ENCODE measurements at places on chromosomes 7 and 10. TPM values are rescaled to one million over a fixed set of nuclear protein-coding genes. Genes with fewer than 3 reads are reported as not detected.

DNA sequence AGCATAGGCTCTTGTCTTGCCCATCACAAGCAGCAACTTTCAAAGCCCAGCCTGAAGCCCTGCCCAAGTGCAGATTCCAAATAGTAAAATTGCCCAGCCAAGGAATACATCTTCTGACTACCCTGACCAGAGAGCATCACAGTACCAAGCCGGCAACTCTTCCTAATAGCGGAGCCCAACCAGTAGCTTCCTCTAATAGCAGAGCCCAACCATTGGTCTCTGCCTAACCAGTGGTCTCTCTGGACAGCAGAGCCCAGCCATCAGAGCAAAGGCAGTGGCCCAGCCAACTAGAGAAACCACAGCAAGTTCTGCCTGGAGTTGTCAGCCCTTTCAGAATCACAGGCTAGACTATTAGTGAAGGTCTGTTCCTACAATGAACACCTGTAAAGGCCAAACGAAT, 285.6 kb downstream of the HGF start:
- no peaks in the 10 kb centered on the region for H3K27me3 ChIP-seq
- DNase-seq, result no peak
- H3K4me3 ChIP-seq, result no peak overlapping the region
- H3K36me3 ChIP-seq, result no peaks in the 10 kb centered on the region
- no peak overlapping the region for H3K27ac ChIP-seq

GRCh38 chr7:153322991-153323390, 563.4 kb downstream of the ACTR3B start:
- no peak for DNase-seq
- H3K4me1 ChIP-seq, result no peaks in the 10 kb centered on the region
- no peak overlapping the region for H3K4me3 ChIP-seq

DNA sequence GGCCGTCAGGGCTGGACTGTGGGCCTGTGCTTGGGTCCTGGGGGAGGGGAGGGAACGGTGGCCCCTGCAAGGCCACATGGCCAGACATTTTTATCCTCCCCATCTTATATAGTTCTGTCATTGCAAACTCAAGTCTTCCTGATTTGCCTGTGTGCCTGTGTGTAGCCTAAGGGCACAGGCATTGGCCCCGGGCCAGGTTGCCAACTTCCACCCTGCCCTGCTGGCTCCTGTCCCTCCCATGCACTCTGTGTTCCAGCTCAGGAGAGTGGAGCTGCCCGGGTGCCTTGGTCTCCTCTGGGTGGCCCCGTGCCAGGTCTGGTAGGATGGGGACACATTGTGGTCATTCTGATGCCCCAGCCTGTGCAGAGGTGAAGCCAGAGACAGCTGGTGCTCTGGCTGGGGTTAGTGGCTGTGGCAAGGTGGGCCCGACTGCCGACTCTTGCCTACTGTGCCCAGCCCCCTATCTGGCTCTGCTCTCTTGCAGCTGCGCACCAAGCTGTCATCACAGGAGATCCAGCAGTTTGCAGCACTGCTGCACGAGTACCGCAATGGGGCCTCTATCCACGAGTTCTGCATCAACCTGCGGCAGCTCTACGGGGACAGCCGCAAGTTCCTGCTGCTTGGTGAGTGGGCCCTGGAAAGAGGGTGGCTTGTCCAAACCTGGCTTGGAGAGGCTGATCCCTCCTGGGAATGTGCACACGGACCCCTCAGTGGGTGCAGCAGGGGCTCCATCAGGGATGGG, 14.8 kb downstream of the NACAD start:
- no peak for DNase-seq
- H3K4me3 ChIP-seq, result no peak overlapping the region
- no peaks in the 10 kb centered on the region for H3K27me3 ChIP-seq
- peaks cover 83% of the 10 kb centered on the region for H3K36me3 ChIP-seq
- H3K27ac ChIP-seq, result no peak overlapping the region

GRCh38 chr7:142379201-142379885, 121.5 kb upstream of the PRSS58 start:
- no peak overlapping the region for H3K4me3 ChIP-seq
- no peak overlapping the region for H3K27ac ChIP-seq
- DNase-seq, result no peak
- H3K36me3 ChIP-seq, result no peaks in the 10 kb centered on the region

- DNase-seq, result no peak
- H3K4me3 ChIP-seq, result no peak overlapping the region
- no peaks in the 10 kb centered on the region for H3K27me3 ChIP-seq
Observed at GRCh38 chr7:81402227-81402626, 367.6 kb downstream of the HGF start.

- DNase-seq, result no peak
- no peaks in the 10 kb centered on the region for H3K36me3 ChIP-seq
- peak overlapping the region; percentile 36 for H3K27ac ChIP-seq
- no peaks in the 10 kb centered on the region for H3K4me1 ChIP-seq
- H3K4me3 ChIP-seq, result no peak overlapping the region
Observed at GRCh38 chr10:92200564-92200963, 90.3 kb downstream of the CPEB3 start.

DNA sequence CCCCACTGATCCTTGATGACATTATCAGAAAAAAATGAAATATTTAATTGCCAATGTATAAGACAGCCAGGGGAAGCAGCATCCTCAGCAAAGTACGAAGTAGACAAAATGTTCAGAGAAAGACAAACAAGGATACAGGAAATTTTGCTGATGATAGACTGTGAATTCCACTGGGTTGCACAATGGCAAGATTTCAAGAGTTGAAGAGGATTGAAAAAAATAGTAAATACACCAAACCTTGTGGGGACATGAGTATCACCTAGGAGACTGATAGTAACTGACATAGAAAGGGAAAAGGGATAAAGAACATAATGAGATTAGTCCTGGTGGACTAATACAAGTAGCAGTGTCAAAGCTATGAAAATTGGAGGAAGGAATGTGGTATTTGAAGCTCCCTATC, 16.5 kb downstream of the CNOT4 start:
- no peak for DNase-seq
- H3K4me3 ChIP-seq, result no peak overlapping the region
- no peak overlapping the region for H3K27ac ChIP-seq
- H3K4me1 ChIP-seq, result no peaks in the 10 kb centered on the region
- no peaks in the 10 kb centered on the region for H3K36me3 ChIP-seq

DNA sequence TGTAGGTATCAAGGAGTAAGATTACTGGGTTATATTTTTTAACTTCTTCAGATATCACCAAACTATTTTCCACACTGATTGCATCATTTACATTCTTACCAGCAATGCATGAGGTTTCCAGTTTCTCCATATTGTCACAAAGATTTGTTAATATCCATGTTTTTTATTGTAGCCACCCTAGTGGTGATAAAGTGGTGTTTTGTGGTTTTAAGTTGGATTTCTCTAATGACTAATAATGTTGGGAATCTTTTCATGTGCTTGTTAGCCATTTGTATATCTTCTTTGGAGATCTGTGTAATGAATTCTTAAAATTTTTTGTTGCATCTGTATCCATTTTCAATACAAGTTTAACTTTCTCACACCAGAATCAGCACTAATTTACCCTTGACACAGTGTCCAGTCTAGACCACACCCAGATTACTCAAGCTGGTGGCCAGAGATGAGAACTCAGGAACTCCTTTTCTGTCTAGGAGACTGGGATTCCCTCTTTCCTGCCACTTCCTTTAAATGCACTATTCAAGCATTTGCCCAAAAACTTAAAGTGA, 67.0 kb upstream of the PLXDC2 start:
- H3K4me1 ChIP-seq, result no peaks in the 10 kb centered on the region
- H3K27me3 ChIP-seq, result no peaks in the 10 kb centered on the region
- no peak overlapping the region for H3K27ac ChIP-seq
- no peak overlapping the region for H3K4me3 ChIP-seq
- DNase-seq, result no peak

- DNase-seq, result no peak
- H3K27me3 ChIP-seq, result no peaks in the 10 kb centered on the region
- H3K27ac ChIP-seq, result no peak overlapping the region
- no peak overlapping the region for H3K4me3 ChIP-seq
- no peaks in the 10 kb centered on the region for H3K4me1 ChIP-seq
Observed at GRCh38 chr7:105028004-105028403, 14.0 kb downstream of the KMT2E start.

DNA sequence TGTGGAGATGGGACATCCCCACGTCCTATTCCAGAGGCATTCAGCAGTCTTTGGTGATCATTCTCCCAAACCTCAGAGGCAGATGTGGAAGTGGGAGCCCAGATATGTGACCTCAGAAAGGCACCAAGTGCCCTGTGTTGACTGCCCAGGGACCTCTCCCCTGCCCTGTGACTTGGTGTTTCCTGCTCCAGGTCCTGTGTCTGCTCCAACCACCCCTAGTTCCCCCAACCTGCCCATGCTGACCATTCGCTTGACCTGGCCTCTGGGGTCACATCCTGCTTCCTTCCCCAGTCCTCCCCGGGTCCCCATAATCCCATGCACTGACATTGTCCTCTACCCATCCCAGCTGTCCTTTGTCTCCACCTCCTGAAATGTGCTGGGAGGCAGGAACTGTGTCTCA, 7.6 kb downstream of the CYP26A1 start:
- peaks cover 46% of the 10 kb centered on the region for H3K27me3 ChIP-seq
- no peak overlapping the region for H3K4me3 ChIP-seq
- no peak overlapping the region for H3K27ac ChIP-seq
- H3K4me1 ChIP-seq, result no peaks in the 10 kb centered on the region
- H3K36me3 ChIP-seq, result no peaks in the 10 kb centered on the region
- no peak for DNase-seq

The NCOA4 gene
- 231 TPM for total RNA-seq

The CAV2 gene
- 6.0 TPM for total RNA-seq

The CRTAC1 gene
- total RNA-seq, result 0.05 TPM

The HEPACAM2 gene
- 0.24 TPM for total RNA-seq

The PDE6C gene
- not detected for total RNA-seq

The PRPS1L1 gene
- total RNA-seq, result not detected

The NEURL1 gene
- total RNA-seq, result 1.6 TPM

The EN2 gene
- under 0.01 TPM for total RNA-seq
